Sigmoid colon (tissue), 7 donors: ENCODE measurements at places on chromosomes 6 and 20.

GRCh38 chr20:13441388-13441787 is 197.3 kb downstream of the TASP1 start:
- H3K27ac ChIP-seq: no peak overlapping the region
- no peak for DNase-seq
- H3K4me1 ChIP-seq: no peaks in the 10 kb centered on the region
- no peaks in the 10 kb centered on the region for H3K27me3 ChIP-seq
- H3K4me3 ChIP-seq: no peak overlapping the region

DNA sequence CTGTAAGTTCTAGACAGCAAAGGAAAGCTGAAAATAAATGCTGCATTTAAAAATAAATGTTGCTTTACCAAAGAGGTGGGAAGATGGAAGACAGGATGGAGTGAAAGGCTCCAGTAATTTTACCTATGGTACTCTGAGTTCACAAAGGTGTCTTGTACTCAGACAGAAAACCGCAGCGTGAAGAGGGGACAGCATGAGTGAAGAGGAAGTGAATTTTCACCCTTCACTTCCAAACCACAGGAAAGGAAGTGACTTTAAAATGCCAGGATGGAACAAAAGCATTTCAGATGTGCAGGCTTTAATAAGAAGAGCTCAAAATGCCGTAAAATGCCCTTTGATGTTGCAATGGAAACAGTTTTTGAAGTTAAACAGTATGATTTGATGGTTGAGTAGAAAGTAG is 91.2 kb upstream of the TINAG start:
- no peaks in the 10 kb centered on the region for H3K36me3 ChIP-seq
- H3K4me1 ChIP-seq: no peaks in the 10 kb centered on the region
- no peak overlapping the region for H3K4me3 ChIP-seq
- no peak for DNase-seq
- H3K27ac ChIP-seq: no peak overlapping the region

GRCh38 chr6:112188906-112189305 is 65.5 kb downstream of the LAMA4 start:
- peaks cover 20% of the 10 kb centered on the region for H3K36me3 ChIP-seq
- DNase-seq: no peak
- peak overlapping the region; percentile 63 for H3K27ac ChIP-seq
- no peak overlapping the region for H3K4me3 ChIP-seq
- H3K4me1 ChIP-seq: peaks cover 44% of the 10 kb centered on the region
- no peaks in the 10 kb centered on the region for H3K27me3 ChIP-seq

DNA sequence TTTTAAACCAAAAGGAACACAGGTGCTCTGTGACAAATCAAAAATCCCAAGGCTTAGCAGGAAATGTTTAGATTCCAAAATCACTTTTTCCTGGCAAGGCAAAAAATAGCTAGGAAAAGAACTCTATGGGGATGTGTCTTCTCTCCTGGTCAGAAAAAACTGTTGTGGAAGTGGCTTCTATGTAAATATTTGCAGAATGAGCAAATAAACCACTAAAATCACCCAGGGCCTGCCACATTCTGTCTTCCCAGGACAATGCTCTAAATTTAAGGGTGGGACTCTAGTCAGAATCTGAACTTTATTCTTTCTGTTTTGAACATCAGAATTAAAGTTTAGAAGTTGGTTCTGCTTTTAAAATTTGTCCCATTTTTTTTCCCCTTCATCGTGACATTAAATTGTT is 29.3 kb downstream of the GCM1 start:
- peak overlapping the region; percentile 31 for H3K27ac ChIP-seq
- no peaks in the 10 kb centered on the region for H3K36me3 ChIP-seq

DNA sequence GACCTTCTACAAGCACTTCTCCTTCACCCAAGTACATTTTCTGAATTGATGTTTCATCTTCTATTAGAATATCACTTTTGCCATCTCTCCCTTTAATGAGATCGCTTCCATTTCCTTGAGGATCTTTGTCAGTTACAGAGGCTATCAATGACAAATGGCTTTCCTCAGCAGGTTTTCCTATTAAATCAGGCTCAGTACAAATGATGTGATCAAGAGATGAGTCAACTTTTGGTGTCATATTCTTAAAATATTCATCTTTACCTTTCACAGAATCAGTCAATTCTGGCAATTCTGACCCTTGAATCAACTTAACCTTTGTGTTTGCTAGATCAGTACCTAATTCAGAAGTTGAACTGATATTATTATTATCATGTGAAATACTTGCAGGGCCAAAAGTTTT is 37.3 kb downstream of the DST start:
- no peak overlapping the region for H3K4me3 ChIP-seq
- peaks cover 7% of the 10 kb centered on the region for H3K36me3 ChIP-seq
- no peaks in the 10 kb centered on the region for H3K4me1 ChIP-seq
- H3K27ac ChIP-seq: no peak overlapping the region
- H3K27me3 ChIP-seq: no peaks in the 10 kb centered on the region

DNA sequence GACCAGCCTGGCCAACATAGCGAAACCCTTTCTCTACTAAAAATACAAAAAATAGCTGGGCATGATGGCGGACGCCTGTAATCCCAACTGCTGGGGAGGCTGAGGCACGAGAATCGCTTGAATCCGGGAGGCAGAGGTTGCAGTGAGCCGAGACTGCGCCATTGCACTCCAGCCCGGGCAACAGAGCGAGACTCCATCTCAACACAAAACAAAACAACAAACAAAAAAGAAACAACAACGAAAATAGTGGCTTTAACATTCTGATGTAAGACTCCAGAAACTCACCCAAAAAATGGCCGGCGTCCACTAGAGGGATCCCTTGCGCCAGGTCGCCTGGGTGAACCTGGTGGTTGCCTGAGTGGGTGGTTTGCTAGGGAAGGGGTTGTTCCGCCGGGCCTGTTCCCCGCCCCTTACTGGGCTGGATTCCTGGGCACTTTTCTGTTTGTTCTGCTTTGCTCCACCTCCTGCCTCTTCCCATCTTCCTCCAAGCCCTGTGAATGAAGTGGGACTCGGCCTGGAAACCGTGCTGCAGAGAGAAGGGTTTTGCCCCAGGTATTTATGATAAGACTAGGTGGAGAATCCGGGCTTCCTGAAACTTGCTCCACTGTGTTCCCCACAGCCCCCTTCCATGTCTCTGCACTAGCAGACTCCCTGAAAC is 1.5 kb downstream of the PABPC1L start:
- DNase-seq: no peak
- H3K27ac ChIP-seq: no peak overlapping the region
- H3K36me3 ChIP-seq: peaks cover 4% of the 10 kb centered on the region
- H3K27me3 ChIP-seq: no peaks in the 10 kb centered on the region

DNA sequence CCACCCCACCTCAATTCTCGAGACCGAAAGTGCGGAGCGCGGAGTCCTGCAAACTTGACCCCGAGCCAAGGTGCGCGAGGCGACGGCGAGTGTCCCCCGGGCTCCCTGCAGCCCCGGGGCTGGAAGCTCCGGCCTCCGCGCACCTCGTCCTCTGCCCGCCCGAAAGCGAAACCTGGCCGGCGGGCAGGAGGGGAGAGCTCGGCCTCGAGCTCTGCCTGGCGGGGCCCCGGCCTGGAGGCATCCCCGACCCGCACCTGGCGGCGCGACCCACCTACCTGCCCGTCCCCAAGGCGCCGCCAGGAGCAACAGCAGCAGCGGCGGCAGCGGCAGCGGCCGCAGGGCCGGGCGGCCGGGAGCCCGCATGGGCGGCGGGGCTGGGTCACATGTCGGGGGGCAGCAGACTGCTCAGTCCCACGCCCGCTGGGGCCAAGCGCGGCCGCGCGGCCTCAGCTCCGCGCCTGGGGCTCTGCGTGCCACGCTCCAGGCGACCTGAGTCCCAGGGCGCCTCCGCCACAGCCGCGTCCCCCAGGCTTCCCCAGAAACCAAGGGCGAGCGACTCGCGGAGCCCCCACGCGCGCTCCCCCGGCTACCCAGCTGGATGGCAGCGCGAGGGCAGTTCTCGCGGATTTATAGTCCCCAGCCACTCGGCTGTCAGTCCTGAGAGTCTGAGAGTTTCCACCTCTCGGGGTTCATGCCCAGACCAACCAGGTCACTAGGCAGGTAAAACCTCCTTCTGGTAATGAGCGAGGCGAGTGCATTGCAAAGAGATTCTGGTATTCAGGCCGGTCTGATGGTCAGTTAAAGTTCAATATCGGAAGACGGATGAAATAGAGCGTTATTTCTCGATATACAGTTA is at the start of gene IL20RA:
Gene IL20RA, minus strand, starts transcription at position 600 of the 856 bp plus-strand sequence. Its CDS starts 237 bp downstream, at position 363.
- peaks cover 4% of the 10 kb centered on the region for H3K4me1 ChIP-seq
- peak within 1 kb of the TSS; percentile 41 for H3K27ac ChIP-seq
- H3K36me3 ChIP-seq: no peaks in the 10 kb centered on the region
- peak; percentile 69 for DNase-seq

GRCh38 chr6:163554663-163555062 is 140.1 kb downstream of the QKI start:
- DNase-seq: no peak
- H3K27ac ChIP-seq: no peak overlapping the region
- no peaks in the 10 kb centered on the region for H3K4me1 ChIP-seq
- H3K27me3 ChIP-seq: no peaks in the 10 kb centered on the region
- H3K36me3 ChIP-seq: no peaks in the 10 kb centered on the region

DNA sequence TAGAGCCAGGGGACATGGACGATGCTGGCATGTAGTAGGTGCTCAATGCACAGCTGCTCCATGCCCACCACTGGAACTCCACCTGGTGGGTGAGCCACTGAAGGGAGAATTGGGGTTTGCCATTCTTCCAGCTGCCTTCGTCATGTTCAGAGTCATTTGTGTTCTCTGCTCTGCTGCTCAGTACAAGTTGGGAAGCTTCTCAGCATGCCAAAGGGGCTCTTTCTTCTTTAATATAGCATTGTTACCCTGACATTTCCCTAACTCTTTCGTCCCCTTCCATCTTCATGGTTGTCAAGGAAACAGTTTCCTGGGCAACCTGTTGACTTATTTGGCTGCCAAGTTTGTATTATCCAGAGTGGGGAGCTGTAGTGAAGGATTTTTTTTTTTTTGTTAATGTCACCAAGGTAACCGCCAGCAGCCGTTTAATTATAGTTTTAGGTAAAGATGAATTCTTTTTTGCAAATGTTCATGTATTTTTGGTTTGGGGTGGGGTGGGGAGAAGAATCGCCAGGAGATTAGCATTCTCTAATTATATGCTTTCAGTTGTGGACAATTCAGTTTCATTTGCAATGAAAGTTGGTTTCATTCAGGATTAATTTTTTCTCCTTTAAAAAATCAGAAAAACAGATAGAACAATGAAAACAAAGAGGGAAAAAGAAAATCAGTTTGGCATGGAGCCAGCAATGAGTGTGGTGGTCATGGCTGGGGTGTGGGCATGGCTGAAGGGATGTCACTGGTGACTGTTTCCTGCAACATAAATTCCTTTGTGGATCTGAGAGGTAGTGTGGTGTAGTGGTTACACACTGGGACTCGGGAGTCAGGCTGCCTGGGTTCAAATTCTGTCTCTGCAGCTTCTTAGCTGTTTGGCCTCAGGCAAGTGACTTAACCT is 73.0 kb upstream of the KCNG1 start:
- H3K27me3 ChIP-seq: peaks cover 33% of the 10 kb centered on the region
- no peaks in the 10 kb centered on the region for H3K4me1 ChIP-seq
- no peak overlapping the region for H3K27ac ChIP-seq
- no peak for DNase-seq
- no peak overlapping the region for H3K4me3 ChIP-seq

DNA sequence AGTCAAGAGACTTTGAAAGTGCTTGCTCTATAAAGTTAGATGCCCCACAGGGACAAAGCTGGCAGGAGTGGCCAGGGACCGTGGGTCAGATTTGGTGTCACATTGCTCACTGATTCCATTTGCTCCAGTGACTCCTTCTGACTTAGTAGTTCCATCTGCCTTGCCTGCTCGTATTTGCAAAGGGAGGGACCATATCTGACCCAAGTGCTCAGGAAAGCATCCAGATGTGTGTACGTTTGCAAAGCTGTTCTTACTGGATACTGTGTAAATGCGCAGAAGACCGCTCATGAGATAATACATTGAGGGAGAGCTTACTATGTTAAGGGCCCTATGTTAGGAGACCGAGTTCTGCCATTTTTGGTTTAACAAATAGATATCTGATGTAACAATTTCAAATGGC is 21.2 kb upstream of the CCN6 start:
- no peaks in the 10 kb centered on the region for H3K27me3 ChIP-seq
- no peaks in the 10 kb centered on the region for H3K36me3 ChIP-seq
- no peak overlapping the region for H3K27ac ChIP-seq
- H3K4me3 ChIP-seq: no peak overlapping the region

GRCh38 chr20:16216227-16216913 is 356.9 kb downstream of the KIF16B start:
- no peak for DNase-seq
- H3K4me3 ChIP-seq: no peak overlapping the region
- no peaks in the 10 kb centered on the region for H3K4me1 ChIP-seq
- no peak overlapping the region for H3K27ac ChIP-seq

DNA sequence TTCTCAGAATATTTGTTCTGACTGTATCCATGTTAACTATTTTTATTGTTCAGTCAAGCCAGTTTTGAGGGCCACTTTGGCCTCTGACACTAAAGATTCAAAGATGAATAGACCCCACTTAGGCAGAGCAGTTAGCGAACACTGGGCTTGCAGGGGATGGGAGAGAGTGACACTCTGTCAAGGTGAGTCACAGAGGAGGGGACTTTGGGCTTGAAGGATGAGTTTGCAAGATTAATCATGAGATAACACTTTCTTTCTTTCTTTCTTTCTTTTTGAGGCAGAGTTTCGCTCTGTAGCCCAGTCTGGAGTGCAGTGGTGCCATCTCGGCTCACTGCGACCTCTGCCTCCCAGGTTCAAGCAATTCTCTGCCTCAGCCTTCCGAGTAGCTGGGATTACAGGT is 46.4 kb downstream of the SPATA2 start:
- no peaks in the 10 kb centered on the region for H3K27me3 ChIP-seq
- DNase-seq: no peak
- no peak overlapping the region for H3K4me3 ChIP-seq
- H3K27ac ChIP-seq: no peak overlapping the region
- H3K4me1 ChIP-seq: no peaks in the 10 kb centered on the region

DNA sequence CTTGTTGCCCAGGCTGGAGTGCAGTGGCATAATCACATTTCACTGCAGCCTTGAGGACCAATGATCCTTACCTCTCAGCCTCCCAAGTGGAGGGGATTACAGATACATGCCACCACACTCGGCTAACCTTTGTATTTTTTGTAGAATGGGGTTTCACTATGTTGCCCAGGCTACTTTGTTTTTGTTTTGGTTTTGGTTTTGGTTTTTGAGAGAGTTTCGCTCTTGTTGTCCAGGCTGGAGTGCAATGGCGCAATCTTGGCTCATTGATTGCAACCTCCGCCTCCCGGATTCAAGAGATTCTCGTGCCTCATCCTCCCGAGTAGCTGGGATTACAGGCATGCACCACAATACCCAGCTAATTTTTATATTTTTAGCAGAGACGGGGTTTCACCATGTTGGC is 105.5 kb downstream of the BMP7 start:
- no peak for DNase-seq
- H3K4me3 ChIP-seq: no peak overlapping the region
- no peaks in the 10 kb centered on the region for H3K27me3 ChIP-seq
- H3K36me3 ChIP-seq: no peaks in the 10 kb centered on the region
- H3K27ac ChIP-seq: no peak overlapping the region

- H3K4me1 ChIP-seq: no peaks in the 10 kb centered on the region
- no peaks in the 10 kb centered on the region for H3K36me3 ChIP-seq
- DNase-seq: no peak
- no peak overlapping the region for H3K4me3 ChIP-seq
- no peaks in the 10 kb centered on the region for H3K27me3 ChIP-seq
These were observed 64.6 kb downstream of the GFOD1 start for GRCh38 chr6:13422681-13423221.
